HS-5 (cell line): ENCODE measurements at places on chromosomes 2 and 18.

DNA sequence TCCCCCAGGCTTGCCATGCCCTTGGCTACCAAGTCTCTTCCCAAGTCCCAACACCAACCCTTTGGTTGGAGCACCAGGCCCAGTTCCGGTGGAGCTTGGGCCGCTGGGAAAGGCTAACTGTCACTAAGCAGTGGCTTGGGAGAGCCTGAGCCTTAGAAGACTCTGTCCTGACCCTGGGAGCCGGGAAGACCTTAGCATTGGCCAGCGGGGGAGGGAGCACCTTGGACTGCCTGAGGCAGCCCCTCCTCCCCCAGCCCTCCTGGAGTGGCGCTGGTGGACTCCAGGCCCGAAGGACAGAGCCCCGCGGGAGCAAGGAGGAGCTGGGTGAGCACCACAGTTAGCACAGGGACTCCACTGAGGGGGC, 62.5 kb upstream of the POMC start:
- no peak for DNase-seq

GRCh38 chr2:100054426-100054825, 88.0 kb downstream of the AFF3 start:
- DNase-seq: no peak

DNA sequence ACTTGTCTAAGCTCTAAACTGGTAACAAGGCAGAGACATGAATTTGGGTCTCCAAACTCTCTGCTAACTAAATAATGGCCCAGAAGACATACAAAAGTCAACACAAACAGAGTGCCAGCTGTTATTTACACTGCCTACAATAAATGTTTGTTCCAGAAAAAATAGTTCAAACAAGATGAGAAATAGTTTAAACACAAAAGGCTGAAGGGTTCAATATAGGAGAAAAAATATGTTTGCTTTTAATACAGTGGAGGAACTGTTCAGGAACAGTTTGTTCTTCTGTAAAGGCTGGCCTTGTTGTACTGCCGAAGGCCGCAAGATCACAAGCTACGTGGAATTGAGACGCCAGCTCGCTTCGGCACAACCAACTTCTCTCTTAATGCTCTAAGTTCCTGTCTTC, 74.6 kb downstream of the AFF3 start:
- no peak for DNase-seq

GRCh38 chr2:118231759-118232158, 143.5 kb downstream of the INSIG2 start:
- DNase-seq: no peak

- no peak for DNase-seq
Measured at GRCh38 chr2:11101430-11101829, 53.8 kb upstream of the SLC66A3 start.

GRCh38 chr18:69659142-69659651, 258.5 kb downstream of the DOK6 start:
- no peak for DNase-seq

GRCh38 chr18:74715865-74716712, 118.4 kb downstream of the ZNF407 start:
- DNase-seq: no peak

DNA sequence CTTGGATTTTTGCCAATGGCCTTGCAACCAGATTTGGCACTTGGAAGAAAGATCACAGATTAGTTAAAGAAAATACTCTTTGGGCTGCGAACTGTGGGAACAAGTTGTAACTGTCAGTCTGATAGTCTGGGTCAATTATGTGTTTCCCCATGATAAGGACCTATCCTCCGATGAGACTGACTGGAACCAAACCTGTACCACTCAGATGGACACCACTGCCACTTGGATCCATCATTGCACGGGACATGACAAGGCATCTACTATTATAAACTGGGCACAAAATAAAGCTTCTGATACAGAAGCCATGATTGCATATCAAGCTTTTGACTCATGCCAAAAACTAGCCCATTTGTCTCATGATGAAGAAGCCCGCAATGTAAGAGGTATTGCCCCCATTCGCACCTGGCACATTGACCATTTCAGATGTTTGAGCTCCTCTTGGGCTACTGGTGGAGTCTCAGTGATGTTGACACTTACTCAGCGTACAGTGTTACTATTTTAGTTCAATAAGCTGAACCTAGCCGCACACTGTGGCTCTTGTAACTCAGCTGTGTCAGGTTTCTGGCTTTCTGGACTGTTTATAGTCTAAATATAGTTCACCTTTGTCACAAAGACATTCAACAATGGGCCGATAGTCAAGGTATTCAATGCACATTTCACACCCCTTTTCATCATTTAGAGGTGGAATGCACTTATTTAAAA, 179.8 kb upstream of the RBBP8 start:
- no peak for DNase-seq

DNA sequence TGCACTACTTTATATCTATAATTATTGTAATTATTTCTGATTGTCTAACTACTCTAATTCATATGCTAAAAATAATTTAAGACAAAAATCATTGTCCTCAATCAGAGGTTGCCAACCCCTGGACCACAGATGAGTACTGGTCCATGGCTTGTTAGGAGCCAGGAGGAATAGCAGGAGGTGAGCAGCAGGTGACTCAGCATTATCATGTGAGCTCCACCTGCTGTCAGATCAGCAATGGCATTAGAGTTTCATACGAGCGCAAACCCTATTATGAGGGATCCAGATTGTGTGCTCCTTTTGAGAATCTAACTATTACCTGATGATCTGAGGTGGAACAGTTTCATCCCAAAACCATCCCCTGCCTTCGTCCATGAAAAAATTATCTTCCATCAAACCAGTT, 1434.4 kb downstream of the LRP1B start:
- no peak for DNase-seq

GRCh38 chr2:181070119-181070835, 89.9 kb downstream of the UBE2E3 start:
- no peak for DNase-seq

- no peak for DNase-seq
Measured at GRCh38 chr2:132416723-132417395, at the start of gene GPR39. GPR39 (plus strand) TSS chr2:132416805.

DNA sequence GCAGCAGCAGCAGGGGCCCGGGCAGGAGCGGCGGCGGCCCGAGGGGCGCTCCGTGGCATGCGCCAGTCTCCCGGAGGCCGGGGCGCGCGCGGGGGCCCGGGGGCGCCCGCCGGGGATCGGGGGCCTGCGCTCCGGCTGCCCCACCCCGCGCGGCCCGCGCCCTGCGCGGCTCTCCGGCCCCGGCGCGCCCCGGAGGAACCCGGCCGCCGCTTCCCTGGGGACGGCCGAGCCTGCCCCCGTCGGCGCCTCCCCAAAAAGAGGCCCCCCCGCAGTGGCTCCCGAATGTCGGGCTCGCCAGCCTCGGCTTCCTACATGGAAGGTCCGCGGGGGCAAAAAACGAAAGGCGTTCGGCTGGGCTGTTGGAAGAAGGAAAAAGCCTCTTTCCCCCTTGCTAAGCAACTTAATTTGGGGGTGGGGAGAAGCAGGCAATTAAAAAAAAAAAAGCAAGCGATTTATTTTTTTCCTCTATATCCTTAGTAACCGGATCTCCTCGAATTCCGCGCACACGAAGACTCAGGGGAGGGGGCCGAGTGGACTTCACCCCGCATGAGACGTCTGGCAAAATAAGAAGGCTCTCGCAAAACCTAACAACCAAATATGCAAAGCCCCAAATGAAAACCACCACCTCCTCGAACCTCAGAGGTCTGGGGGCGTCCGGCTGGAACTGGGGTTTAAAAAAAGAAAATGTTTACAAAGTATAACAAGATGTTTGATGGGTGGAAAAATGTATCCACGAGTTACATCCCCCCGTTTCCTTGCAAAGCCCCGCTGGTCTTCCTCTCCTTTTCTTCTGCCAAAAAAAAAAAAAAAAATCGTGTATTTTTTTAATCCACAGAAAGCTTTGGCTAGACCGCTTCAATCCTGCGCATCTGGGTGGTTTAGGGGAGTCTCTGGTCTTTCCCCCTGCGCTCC, at the start of gene SMAD7:
TSS of gene SMAD7 (minus strand) at position 430 of the 912 bp plus-strand sequence. CDS start 541 bp downstream, outside the sequence.
- DNase-seq: no peak

DNA sequence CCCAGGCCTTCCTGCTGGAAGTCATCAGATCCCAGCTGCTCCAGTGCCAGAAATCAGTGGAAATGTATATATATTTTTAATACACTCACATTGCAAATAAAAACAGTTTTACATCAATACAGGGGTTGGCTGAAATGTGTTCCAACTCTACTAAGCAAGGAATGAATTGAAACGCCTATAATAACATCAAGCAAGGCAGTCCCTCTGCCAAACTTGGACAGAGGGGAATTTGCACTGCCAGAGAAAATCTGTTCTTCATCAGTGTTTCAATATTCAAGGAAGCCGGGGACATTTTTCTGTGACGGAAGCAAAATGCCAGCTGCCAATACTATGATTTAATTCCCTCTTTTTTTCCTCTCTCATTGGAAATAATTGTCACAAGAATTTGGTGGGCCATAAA, 335.3 kb downstream of the TNS1 start:
- DNase-seq: no peak

DNA sequence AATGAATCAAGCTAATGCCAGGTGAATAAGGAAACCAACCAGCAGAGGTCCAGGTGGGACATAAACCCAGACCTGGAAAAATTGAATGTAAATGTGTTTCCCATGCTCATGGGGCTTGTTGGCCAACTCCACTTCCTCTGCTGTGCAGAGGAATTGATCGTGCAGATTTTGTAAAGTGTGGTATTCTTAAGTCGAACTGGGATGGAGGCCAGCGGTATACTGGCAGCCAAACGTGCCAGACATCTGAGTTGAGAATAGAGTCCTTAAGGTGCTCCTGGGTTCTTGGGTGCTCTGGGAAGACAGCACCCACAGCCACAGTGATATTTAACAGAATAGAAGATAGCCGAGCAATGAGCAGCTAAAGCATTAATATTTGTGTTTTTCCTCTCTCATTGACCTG, 146.5 kb upstream of the LGALSL start:
- DNase-seq: no peak

- no peak for DNase-seq
Measured at GRCh38 chr2:39479696-39480095, 42.6 kb upstream of the MAP4K3 start.

DNA sequence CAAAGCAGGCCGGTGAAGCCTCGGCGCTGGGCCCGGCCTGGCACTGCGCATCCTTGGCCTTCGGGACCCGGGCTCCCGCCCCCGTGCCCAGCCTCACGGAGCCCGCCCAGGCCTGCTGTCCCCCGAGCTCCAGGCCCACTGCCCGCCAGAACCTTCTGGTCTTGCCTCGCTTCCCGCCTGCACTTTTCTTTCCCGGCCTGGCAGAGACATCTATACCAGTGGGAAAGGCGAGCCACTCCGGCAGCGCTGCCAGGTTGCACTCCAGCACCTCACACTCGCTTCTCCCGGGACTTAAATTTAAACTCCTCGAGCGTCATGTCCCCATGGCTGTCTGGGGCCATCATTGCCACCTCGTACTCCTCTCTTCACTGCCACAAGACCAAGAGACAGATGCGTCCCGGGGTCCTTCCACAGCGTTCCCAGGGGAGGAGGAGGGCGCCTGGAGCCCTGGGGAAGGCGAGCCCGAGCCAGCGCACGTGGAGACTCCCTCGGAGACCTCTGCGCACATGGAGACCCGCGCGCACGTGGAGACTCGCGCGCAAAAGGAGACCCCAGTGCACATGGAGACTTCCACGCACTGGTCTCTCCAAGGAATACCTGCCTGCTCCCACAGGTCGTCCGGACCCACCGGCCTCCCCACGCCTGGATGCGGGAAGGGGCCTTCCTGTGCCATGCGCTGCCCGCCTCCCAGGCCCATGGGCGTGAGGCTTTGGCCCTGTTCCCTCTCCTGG, 253.1 kb upstream of the SALL3 start:
- no peak for DNase-seq

GRCh38 chr18:73679941-73680712, 467.5 kb downstream of the FBXO15 start:
- no peak for DNase-seq

- no peak for DNase-seq
Measured at GRCh38 chr18:51802569-51803428, 537.2 kb upstream of the DCC start.

- DNase-seq: no peak
Measured at GRCh38 chr2:101751276-101751815, 53.8 kb downstream of the MAP4K4 start.

- DNase-seq: no peak
Measured at GRCh38 chr2:81196383-81196851, 891.9 kb upstream of the LRRTM1 start.

- no peak for DNase-seq
Measured at GRCh38 chr2:173150963-173151362, 75.3 kb downstream of the MAP3K20 start.

GRCh38 chr2:213243189-213244044, 40.8 kb upstream of the SPAG16 start:
- no peak for DNase-seq

DNA sequence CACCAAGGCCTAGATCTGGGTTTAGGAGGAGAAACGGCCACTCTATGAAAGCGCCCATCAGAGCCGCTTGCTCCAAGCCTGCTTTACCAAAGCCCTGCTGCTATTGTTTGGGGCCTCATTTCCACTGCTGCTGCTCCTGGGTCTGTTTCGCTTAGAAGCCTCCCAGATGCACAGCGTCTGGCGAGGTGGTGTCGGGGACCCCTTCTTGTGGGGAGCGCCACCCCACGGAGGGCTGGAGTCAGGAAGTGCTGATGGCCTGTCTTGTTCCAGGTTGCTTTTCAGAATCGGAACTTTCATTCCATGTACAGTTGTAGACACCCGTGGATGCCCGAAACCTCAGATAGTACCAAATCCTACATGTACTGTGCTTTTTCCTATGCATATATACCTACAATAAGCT, 204.9 kb upstream of the TWIST2 start:
- DNase-seq: no peak

DNA sequence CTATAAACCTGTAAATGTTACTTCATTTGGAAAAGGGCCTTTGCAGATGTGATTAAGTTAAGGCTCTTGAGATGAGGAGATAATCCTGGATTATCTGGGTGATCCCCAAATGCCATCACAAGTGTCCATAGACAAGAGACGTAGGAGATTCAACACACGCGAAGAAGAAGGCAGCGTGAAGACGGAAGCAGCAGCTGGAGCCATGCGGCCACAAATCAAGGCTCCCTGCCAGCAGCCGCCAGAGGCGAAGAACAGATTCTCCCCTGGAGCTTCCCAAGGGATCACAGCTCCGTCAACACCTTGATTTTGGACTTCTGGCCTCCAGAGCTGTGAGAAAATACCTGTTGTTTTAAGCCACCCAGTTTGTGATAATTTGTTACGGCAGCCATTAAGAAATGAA, 11.0 kb upstream of the VAPA start:
- DNase-seq: no peak

- DNase-seq: no peak
Measured at GRCh38 chr18:36366994-36367839, 69.7 kb downstream of the FHOD3 start.

DNA sequence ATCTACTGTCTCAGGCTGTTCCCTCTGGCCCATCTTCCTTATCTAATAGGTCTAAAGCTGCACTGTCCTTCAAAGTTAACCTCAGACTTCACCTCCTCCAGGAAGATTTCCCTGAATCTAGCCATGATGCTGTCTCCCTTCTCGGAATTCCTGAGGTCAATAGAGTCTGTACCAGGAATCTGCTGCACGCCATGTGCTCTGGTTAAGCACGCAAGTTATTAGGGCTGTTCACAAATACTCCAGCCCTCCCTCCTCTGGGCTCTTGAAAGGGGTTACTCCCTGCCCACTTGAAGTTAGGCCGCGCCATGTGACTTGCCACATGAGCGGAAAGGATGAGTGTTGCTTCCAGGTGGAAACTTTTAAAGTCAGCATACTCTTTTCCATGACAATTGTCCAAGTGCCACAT, 43.6 kb downstream of the MCFD2 start:
- no peak for DNase-seq

- DNase-seq: no peak
Measured at GRCh38 chr2:167652401-167652800, 595.0 kb downstream of the STK39 start.
